ENCODE measurements at places on chromosomes 16 and 17.

- DNase-seq = no peak
Measured at GRCh38 chr16:81808933-81809480, 29.9 kb downstream of the PLCG2 start.

GRCh38 chr17:6374761-6375312 is 60.1 kb downstream of the AIPL1 start:
- DNase-seq = no peak

- DNase-seq = no peak
Measured at GRCh38 chr16:29714396-29714795, 31.4 kb downstream of the C16orf54 start.

DNA sequence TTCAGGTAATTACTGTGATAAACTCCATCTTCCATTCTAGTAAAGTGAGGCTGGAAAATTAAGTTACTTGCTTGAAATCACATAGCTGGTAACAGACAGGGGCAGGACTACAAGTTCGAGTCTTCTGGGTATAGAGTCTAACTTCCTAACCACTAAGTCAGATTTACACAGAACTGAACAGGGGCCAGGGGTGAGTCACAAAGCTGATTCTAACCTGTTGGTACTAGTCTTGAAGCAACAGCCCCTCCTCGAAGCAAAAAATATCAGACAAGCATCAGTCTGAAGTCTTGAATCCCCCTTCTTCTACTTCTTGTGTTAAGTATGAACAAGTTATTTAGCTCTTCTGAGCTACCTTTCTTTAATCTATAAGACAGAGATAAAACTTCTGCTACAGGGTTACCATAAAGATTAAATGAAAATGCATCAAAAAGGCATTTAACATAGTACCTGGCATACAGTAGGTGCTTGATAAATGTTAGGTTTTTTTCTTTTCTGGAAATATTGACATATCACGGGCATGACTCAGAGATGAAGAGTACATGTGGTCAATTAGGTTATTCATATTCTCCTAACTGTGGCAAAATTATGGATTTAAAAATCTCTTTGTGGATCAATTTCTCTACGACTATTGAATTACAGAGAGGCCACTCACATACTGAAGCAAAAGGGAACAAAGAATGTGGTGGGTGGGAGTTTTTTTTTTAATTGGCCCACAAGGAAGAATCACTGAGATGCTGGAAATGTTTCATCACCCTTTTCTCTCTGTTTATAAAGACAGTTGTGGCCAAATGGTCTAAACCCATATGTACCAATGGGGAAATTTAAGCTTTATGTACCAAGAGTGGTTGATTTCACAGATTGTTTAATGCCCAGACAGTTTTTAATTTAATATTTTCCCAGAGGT is 266.9 kb upstream of the DYNLRB2 start:
- no peak for DNase-seq

- no peak for DNase-seq
Measured at GRCh38 chr17:21263376-21263775, 10.2 kb upstream of the NATD1 start.

DNA sequence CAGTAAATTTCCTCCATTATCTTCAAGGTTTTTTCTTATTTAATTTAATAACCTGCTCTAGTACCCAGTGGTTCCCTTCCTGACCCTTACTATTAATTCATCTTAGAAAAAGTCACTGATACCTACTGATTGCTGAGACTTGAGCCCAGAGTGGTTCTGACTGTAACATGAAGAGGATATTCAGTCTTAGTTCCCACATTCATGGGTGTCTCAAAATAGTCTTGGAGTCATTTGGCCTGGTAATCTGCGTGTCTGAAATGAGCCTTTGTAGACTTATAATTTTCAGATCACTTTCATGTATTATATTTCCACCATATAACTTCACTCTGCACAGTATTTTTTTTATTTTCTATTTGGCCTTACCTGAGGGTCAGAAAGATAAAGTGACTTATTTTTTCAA is 732.0 kb upstream of the KIF2B start:
- DNase-seq = no peak

DNA sequence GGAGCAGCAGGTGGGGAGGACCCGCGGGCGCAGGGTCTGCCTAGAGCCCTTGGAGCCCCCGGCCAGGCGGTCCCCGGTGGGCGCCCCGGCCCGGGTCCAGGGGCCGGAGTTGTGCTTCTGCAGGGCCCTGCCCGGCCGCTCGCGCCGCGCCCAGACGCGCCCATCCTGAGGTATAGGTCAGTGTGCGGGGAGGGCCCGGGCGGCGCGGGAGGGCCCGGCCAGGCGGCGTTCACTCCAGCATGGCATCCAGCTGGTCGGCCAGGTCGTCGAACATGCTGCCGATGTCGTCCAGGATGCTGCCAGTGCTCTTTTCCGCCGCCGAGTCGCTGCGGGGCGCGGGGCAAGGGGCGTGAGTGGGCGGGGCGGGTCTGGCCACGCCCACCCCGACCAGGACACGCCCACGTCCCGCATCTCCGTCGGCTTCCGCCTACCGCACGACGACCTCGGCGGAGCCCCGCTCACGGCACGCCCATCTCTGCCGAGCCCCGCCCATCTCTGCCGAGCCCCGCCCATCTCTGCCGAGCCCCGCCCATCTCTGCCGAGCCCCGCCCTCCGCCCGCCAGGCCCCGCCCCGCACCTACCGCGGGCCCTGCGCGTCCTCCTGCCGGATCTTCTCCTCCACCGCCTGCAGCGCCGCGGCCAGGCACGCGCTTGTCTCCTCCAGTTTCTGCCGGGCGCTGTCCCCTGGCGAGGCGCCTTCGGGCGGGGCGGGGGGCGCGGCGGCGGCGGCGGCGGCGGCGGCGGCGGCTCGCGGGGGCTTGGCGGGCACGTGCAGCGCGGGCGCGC is 17.9 kb downstream of the CASKIN1 start:
- no peak for DNase-seq

- DNase-seq = no peak
Measured at GRCh38 chr16:68371276-68371651, 60.4 kb downstream of the PRMT7 start.

DNA sequence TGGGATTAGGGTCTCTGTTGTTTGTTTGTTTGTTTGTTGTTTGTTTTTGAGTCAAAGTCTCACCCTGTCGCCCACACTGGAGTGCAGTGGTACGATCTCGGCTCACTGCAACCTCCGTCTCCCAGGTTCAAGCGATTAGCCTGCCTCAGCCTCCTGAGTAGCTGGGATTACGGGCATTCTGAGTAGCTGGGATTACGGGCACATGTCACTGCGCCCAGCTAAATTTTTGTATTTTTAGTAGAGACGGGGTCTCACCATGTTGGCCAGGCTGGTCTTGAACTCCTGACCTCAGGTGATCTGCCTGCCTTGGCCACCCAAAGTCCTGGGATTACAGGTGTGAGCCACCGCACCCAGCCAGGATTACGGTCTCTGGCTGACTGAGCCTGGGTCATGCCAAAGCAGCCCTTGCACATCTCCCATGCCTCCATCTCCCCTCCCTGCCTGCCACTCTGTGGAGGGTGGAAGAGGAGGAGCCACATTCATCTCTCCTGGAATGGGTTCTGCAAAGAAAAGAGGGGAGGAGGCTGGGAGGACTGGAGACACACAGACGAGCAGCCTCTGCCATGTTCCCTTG is 59.2 kb downstream of the BEAN1 start:
- DNase-seq = no peak

DNA sequence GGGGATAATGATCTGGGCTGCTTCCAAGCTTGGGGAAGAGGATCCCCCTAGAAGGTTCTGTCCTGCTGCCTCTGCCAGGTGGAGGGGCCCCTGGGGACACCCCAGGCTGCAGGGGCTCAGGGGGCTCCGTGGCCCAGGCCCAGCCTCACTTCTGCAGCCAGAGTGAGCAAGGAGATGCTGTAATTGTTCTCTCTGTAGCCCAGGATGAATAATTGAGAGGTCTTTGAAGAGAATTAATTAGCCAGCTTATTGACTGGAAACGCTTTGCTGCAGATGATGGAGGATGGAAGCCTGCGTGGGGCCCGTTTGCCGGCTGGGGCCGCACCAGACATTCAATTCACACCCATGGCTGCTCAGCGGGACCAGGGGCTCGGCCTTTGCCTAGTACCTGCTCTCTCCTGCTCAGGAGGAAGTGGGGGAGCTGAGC is 38.5 kb downstream of the TMEM235 start:
- no peak for DNase-seq

Measured in GF-D8 (cell line).